ENCODE measurements at places on chromosomes 3 and 15. TPM values are rescaled to one million over a fixed set of nuclear protein-coding genes. Genes with fewer than 3 reads are reported as not detected.

FOXB1 gene
- 0.57 TPM for total RNA-seq

DUOX1 gene
- total RNA-seq = not detected

TOMM70 gene
- total RNA-seq = 37.9 TPM

DNA sequence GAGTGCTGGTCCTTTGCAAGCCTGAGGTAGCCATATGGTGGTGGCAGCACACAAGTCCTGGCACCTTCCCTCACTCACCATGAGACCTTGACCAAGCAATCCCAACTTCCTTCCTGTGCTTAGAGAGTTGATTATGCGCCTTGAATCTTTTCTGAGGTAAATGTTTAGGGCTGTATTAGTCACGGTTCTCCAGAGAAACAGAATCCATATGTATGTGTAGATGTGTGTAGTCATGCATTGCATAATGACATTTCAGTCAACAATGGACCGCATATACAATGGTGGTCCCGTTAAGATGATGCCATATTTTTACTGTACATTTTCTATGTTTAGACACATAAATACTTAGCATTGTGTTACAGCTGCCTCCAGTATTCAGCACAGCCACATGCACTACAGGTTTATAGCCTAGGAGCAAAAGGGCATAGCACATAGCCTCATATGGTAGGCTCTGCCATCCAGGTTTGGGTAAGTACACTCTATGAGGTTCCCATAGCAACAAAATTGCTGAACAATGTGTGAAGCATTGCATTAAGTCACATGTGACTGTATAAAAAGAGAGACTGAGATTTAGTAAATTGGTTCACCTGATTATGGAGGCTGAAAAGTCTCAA lies 20.2 kb upstream of the NUP210 start:
- no peaks in the 10 kb centered on the region for H3K4me1 ChIP-seq
- no peak overlapping the region for H3K4me3 ChIP-seq
- no peak overlapping the region for H3K27ac ChIP-seq
- H3K36me3 ChIP-seq = no peaks in the 10 kb centered on the region
- peaks cover 13% of the 10 kb centered on the region for H3K27me3 ChIP-seq

DNA sequence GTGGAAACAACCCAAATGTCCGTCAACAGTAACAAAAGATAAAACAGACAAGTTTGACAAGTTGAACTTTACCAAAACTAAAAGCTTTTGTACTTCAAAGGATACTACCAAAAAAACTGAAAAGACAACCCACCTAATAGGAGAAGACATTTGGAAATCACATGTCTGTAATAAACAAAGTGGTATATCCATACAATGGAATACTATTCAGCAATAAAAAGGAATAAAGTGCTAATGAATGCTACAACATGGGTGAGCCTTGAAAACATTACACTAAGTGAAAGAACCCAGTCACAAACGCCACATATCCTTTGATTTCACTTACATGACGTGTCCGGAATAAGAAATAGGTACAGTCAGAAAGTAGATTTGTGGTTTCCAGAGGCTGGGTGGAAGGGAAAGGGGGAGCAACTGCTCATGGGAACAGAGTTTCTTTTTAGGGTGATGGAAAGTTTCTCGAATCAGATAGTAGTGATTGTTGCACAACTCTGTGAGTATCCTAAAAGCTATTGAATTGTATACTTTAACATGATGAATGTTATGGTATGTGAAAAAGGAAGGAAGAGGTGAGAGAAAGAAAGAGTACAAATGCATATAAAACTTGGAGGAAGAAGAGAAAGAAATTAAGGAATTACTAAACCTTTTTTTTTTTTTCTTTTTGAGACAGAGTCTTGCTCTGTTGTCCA lies 72.7 kb upstream of the ABHD2 start:
- H3K4me1 ChIP-seq = peaks cover 33% of the 10 kb centered on the region
- H3K27me3 ChIP-seq = peaks cover 36% of the 10 kb centered on the region
- no peak overlapping the region for H3K27ac ChIP-seq
- no peak for DNase-seq

DNA sequence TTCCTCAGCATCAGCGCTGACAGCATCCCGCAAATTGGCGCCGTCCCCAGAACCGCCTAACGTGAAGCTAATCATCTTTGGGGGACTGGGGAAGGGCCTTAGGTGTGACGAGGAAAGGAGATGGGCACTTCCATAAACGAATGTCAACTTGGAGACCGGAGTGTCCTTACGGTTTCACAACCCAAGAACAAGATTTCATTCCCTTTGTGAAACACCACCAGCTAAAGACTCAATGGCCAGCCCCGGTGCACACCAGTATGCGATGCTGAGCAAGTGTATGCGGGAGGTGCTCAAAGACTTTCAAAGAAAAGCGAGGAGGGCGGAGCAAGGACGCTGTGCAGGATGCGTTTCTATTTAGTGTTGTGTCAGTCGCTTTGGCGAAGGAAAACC lies 759 bp upstream of the TTBK2 start:
- peaks cover 30% of the 10 kb centered on the region for H3K4me1 ChIP-seq
- no peaks in the 10 kb centered on the region for H3K27me3 ChIP-seq
- peak overlapping the region; percentile 91 for H3K27ac ChIP-seq
- H3K36me3 ChIP-seq = peaks cover 2% of the 10 kb centered on the region
- peak overlapping the region; percentile 97 for H3K4me3 ChIP-seq
- peak; percentile 65 for DNase-seq
